Epithelial cell of prostate (primary cell): ENCODE measurements at places on chromosomes 12 and 14.

DNA sequence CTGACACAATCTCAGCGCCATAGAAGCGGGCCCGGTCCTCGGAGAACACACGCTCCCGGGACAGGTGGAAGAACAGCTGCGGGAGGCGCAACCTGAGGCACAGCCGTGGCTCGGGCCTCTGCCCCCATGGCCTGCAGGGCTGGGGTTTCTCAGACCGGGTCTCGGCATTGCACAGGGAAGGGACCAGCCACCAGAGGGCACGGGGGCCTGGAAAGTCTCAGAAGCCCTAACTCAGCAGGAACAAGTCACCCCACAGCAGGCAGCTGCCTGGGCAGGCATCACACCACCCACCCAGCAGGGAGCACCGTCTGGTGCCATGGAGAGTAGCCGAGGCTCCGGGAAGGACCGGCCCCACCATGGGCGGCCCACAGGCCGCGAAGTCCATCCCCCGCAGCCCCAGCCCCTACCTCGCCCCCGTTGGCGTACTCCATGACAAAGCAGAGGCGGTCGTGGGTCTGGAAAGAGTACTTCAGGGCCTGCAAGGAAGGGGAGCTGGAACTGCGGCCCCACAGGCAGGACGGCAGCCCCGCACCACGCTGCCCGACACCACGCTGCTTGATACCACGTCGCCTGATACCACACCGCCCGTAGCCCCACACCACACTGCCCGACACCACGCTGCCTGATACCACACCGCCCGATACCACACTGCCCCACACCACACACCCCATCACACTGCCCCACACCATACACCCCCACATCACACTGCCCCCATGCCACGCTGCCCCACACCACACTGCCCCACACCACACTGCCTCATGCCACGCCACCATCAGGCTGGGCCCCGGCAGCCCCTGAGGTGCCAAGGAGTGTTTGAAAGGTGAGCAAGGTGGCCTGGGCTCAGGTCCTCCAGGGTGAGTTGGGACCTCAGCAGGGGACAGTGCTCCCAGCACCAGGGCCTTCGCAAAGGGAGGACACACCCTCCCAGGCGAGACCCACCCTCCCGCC, 20.8 kb downstream of the SIVA1 start:
- no peak for DNase-seq

- no peak for DNase-seq
These were observed 89.7 kb upstream of the PARP11 start for GRCh38 chr12:3962631-3963483.

DNA sequence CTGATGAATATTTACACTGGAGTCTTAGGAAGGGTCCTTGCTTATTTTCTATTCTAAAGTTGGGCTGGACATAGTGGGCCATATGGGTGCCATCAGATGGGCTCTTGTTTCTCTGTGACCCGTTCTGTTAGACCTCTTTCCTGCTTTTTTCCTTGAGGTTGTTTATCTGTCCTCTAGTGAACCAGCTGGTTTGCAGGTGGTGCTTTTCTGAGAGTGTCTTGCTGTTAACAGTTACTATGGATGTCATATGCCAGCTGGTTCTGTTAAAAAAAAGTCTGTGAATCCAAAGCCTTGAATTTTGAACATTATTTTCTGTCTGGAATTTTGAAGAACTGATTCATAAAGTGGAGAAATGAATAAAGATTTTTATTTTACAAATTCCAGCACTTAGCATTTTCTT, 29.2 kb downstream of the ZC3H14 start:
- no peak for DNase-seq

- DNase-seq, result no peak
These were observed 32.1 kb downstream of the PPFIBP1 start for GRCh38 chr12:27555925-27556778.

DNA sequence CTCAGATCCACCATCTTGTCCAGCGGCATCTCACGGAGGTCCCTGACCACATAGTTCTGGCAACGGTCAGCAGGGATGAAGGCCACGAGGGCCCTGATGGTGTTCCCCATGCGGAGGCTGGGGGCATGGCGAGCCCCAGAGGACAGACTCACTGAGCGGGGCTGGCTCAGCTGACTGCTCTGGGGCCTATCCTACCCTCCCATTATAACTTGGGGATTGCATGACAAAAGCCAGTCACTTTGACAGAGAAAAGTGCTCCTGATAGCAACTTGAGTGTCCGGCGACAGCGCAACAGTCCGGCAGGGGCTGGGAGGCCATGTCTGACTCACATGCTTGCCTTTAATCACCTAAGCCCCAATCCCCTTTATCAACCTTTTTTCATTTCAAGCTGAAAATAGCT, at the start of gene LRRC10:
Gene LRRC10, minus strand, starts transcription at position 179 of the 400 bp plus-strand sequence. Its CDS starts 69 bp downstream, at position 110.
- DNase-seq, result no peak

GRCh38 chr12:51898937-51899336, 8.4 kb upstream of the ACVRL1 start:
- no peak for DNase-seq
